ENCODE measurements at places on chromosomes 4 and X.

DNA sequence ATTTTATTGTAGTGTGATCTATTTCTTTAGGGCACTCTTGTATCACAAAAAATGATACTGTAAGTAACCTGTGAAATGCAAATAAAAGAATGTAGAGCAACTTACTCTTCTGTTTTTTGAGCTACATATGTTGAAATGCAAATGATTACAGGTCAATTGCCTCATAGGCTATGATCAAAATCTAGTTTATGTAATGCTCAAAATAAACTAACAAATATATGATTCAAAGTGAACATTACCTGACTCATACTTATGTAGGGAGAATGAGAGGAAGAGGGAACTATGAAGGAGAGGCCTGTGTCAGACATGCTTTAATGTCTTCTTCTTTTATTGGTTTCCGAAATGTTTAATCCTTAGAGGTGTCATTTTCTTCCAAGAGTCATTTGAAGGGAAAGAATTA lies 5.0 kb upstream of the RPS6KA3 start:
- no peak for DNase-seq

- peak; percentile 47 for DNase-seq
These were observed 9.4 kb downstream of the TMEM187 start for GRCh38 chrX:153981771-153982533.

- DNase-seq = no peak
These were observed 31.2 kb downstream of the SLITRK2 start for GRCh38 chrX:145848857-145849256.

GRCh38 chrX:924017-924416 lies 288.4 kb downstream of the CRLF2 start:
- DNase-seq = no peak

- no peak for DNase-seq
These were observed 15.0 kb upstream of the UNC5C start for GRCh38 chr4:95563638-95564337.

- no peak for DNase-seq
These were observed 39.2 kb upstream of the MSMO1 start for GRCh38 chr4:165288226-165288625.

- no peak for DNase-seq
These were observed 2.0 kb upstream of the SH3BP2 start for GRCh38 chr4:2790583-2791517.

GRCh38 chrX:32397562-32398216 lies 813.7 kb downstream of the DMD start:
- no peak for DNase-seq

- DNase-seq = no peak
These were observed 88.4 kb upstream of the TLL1 start for GRCh38 chr4:165784672-165785071.

DNA sequence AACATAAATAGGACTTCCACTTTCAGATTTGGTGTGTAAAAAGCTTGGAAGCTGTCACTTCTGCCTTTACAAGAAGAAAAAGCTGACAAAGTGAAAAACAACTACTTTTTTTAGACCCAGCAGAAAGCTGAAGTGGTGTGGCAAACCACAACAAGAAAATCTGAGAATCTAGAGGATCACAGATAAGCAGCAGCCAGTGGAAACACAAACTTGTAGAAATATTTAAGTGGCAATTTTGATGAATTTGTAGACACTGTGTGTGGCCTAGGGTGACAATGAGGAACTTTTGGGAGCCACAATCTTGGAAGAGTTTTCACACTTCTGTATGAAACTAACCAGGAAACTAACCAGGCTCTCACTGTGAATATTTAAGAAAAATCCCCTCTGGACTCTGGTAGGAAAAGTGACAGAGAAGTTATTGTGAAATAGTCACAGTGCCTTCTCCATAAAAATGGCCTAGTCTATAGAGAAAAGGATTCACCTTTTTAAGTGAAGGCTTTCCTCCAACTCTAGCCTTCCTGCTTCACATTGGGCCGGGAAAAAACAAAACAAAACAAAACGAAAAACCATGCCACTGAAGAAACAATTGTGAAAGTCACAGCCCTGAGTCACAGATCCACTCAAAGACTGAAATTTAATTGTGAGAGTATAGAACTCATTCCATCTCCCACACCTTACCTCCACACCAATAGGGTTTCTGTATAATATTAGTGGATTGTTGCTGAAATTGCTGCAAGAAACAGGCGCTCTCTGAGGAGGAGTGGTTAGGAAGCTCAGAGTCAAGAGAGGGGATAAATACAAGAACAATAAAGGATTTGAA lies 26.7 kb upstream of the GUCY1A1 start:
- no peak for DNase-seq

- DNase-seq = peak; percentile 32
These were observed 185.6 kb upstream of the S100G start for GRCh38 chrX:16464369-16464768.

DNA sequence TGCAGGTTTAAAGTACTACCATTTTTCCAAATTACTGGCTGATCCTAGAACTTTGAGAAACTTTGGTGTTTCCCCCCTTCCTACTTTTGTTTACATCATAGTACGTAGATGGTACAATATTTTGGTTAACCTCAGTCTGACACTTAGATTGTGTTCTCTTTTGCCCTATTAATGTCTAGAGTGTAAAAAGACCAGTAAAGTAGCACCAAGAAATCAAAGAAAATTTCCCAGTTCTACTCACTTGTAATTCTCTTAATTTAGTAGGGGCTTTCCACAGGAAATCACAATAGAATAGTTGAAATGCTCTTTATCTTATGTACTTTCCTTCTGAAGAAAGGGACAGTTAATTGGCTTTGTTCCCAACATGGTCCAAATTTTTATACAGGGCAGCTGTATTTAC lies 51.6 kb downstream of the NFKB1 start:
- no peak for DNase-seq

DNA sequence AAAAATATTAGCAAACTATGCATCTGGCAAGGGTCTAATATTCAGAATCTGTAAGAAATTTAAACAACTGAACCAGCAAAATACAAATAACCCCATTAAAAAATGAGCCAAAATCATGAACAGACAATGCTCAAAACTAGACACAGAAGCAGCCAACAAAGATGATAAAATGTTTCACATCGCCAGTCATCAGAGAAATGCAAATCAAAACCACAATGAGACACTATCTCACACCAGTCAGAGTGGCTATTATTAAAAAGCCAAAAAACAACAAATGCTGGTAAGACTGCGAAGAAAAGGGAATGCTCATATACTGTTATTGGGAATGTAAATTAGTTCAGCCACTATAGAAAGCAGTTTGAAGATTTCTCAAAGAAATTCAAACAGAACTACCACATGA lies 201.3 kb upstream of the CPEB2 start:
- no peak for DNase-seq

- no peak for DNase-seq
These were observed 18.0 kb downstream of the NAF1 start for GRCh38 chr4:163148466-163149336.

DNA sequence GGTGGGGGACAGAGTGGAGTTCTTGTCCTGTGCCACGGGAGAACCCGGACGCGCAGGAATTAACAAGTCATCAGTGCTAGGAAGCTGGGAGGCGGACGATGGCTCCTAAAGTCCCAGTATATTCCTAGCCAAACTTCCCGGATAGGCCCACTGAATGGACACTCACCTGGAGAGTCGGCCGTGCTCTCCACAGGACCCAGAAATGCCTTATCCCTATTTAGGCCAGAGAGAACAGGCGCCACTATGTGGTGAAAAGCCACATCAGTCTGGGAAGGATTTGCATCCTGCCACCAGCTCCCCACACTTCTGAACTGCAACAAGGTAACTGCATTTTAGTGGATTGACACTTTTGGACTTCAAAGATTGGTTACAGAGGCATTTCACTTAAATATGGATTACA lies 1.1 kb downstream of the CFAP299 start:
- peak; percentile 54 for DNase-seq

- no peak for DNase-seq
These were observed 278.9 kb downstream of the EPHA5 start for GRCh38 chr4:65391382-65391781.

DNA sequence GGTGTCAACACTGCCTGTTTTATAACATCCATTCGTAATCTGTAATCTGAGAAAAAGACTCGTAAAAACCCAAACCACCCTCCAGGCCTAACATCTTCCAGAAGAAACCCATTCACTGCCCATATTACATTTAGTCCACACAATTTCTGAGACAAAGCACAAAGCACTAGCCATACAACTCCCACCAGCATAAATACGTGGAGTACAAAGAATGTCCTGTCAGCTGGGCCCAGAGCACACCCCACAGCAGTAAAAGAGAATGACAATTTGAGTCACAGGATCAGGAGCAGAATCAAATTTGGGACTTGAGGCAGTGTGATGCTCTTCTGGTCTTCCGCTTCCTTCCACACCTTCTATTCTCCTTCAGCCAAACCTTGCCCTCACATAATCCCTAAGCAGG lies 6.8 kb downstream of the MECP2 start:
- no peak for DNase-seq

DNA sequence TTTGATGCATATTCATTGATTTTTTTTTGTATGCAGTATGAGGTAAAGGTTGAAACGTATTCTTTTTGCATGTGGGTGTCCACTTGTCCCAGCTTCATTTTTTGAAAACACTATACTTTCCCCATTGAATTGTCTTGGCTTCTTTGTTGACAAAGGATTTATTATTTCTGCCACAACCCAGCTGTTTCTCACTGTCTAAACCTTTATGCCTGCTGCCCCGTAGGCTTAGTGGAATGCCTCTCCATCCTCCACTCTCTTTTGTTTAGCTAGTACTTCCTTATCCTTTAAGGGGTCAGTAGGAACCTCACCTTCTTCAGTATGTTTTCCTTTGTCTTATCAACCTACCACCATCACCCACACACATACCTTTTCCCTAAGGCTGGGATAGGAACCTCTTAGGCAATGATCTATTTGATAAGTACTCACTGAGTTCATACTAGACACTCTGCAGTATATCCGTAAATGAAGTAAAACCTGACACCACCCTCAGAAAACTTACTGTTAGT lies 8.5 kb downstream of the FMR1 start:
- DNase-seq = no peak

- DNase-seq = peak; percentile 90
These were observed 7.6 kb downstream of the ZIC3 start for GRCh38 chrX:137573324-137574101.

- DNase-seq = no peak
These were observed 79.3 kb downstream of the RBPJ start for GRCh38 chr4:26400132-26400531.

DNA sequence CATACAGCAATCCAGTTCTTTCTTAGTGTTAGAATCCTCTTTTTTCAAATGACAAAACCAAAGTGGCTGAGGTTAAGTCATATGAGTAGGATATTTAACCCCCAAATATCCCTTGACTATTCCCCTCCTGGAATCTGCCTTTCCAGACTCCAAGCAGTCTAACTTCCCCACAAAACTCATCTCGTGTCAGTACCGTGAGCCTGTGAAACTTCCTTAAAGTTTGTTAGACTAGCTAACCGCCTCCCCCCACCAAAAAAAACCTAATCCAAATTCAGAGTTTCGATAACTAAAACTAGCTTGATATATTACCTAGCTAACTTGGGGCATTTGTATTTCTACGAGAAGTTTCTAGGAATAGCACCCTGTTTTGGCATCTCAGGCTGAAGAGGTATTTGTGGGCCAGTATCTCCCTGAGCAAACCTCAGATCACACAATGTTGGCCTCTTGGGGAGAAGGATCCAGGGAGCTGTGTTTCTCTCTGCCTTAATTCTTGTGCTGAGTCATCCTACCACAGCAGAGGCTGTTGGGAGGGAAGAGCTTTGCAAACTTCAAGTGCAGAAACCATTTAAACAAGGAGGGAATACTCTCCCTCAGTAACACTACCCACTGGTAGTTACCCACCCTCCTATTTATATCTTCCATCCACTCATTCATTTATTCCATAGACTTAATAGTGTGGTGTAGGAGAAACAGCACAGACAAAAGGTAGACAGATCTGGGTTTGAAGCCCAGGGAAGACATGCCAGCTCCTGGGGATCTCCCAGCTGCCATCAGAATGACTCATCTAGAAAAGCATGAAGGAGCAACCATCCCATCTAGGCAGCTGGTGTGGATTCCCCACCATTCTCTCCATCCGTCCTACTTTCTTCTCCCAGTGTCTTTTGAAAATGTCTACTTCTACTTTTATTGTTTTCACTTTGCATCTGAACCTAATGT lies 39.3 kb upstream of the TXK start:
- no peak for DNase-seq

GRCh38 chr4:80270868-80271267 lies 4.4 kb downstream of the FGF5 start:
- no peak for DNase-seq

DNA sequence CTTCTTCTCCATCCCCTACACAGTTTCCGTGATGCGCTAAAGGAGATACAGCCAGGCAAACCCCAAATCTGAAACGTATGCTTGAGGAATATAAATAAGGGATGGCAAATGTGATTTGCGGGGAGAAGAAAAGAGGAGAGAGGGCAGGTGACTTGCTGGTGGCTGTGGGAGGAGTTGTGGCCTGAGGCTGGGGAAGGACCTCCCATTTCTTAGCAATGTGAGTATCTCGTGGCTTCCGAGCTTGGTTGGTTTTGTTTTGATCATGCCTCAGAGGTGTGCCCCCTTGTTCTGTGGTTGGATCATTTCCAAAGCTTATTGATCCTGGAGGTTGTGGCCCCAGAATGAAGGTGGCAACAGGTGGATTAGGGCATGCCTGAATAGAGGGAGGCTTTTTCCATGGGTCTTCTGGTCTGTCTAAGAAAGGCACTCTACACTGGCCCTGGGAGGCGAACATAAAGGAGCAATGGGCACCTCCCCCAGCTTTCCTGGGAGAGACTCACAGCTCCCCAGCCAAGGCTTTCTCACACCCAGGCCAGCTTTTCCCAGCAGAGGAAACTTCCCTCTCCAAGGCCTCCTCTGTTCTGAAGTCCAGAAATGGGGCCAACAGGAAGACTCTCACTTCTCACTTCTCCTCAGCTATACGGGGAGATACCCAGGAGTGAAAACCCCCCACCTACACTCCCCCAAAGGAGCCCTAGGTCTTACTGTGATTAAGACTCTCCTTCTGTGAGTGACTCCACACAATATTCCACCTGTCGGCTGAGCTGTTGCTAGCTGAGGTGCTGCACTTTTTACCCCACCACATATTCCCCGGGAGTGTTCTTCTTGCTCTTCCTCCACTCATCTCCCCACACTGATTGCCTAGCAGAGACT lies 40.0 kb downstream of the C4orf51 start:
- DNase-seq = no peak

DNA sequence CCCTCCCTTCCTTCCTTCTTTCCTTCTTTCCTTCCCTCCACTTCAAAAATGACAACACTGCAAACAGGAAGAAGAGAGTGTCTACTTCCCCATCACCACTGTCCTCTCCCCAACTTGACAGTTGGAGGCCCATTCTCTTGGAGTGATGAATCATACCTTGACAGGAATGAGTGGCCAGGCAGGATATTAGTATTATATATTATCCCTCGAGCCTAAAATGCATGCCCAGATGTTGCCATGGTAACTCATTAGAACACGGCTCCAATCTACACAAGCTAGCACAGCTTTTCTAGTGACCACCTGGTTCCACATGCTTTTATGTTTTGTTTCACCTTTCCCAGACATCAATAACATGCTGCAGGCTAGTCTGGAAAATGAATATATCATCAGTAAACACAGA lies 71.3 kb upstream of the LHFPL1 start:
- DNase-seq = no peak

All from H7 (cell line).